ENCODE measurements at places on chromosomes 2 and 18.

DNA sequence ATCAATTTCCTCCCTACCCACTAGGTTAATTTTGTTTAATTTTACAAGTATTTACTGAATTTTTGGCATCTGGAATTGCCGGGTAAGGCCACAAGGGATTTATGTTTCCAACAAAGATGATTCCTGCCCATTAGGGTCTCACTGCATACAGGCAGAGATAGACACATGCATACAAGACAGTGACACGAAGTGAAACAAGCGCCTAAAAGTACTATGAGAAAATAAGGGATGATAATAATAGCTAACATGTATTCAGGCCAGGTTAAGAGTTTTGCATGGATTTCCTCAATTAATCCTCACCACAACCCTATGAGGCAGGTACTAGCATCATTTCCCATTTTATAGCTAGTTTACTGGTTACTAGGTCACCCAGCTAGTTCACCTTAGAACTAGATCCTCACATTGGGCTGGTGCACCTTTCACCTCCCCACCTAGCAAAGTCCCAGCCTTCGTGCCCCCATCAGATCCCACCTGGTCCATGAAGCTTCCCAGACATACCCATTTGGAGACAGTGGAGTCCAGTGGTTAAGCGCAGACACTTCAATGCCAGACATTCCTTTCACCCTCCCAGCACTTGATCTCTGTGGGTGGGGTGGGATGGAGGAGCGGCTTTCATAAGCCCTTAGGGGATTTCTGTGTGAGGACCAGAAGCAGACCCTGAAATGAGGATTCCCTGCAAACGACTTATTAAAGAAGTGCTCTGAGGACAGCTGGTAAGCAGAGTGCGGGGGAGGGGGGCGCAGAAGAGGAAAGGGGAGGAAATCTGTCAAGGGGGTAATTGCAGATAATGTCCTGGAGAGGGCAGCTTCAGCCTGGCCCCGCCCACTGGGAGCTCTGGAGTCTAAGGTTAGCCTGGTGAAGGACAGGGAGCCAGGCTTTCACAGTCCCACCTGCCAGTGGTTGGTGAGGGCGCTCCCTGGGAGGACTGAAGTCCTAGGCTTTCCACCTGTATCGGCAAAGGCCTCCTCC, 5.8 kb upstream of the DGUOK start:
- DNase-seq: peak; percentile 47

- DNase-seq: no peak
Observed at GRCh38 chr18:36851202-36851590, 22.3 kb downstream of the KIAA1328 start.

GRCh38 chr18:75730249-75730648, 302.7 kb upstream of the SMIM21 start:
- DNase-seq: no peak

DNA sequence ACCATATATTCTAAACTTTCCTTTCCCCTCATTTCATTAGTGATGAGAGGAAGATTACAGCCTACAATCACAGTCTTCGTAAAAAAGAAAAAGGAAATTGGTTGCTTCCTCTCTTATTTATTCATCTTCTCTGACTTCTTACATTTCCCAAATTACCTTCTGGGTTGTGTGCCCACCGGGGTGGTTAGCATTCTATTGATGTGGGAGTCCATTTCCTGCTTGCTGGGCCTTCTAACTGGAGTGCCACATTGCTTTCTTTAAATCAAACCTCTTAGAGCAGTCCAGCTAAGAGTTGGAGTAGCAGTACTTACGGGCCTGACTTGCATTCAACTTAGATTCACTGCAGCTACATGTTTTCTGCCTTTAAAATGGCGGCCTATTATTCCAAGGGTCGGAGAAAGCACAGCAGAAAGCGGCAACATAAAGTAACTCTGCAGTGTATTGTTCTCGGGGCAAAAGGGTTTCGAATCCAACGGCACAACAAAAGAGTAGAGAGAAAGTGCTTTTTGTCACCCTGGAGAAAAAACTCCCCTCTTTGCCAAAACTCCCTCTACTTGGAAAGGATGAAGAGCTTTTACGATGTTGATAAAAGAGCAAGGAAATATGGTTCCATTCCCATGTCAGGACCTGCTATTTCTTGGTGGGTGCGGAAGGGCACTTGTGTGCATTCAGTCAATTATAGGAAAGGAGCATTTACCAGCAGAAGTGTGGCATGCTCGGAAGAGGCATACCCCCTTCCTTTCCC, 110.6 kb upstream of the DLX2 start:
- no peak for DNase-seq

- peak; percentile 50 for DNase-seq
Observed at GRCh38 chr2:147989809-147990403, 30.6 kb downstream of the ORC4 start.

DNA sequence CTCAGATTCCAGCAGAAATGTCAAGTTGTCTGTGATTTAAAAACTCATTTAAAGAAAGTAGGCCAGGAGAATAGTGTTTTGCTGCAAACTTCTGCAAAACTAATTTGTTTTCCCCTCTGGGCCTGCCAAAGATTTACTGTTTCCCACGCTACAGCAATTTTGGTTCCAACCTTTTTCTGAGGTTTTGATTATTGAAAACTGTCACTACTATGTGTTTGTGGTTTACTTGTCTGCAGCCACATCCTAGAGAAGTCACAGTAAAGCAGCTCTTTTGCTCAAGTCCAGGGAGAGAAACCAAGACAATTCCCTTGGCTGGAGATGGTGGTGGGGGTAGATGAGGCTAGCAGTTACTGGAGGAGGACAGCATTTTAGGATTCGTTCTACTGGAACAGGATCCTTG, 12.8 kb downstream of the IL1R2 start:
- no peak for DNase-seq

DNA sequence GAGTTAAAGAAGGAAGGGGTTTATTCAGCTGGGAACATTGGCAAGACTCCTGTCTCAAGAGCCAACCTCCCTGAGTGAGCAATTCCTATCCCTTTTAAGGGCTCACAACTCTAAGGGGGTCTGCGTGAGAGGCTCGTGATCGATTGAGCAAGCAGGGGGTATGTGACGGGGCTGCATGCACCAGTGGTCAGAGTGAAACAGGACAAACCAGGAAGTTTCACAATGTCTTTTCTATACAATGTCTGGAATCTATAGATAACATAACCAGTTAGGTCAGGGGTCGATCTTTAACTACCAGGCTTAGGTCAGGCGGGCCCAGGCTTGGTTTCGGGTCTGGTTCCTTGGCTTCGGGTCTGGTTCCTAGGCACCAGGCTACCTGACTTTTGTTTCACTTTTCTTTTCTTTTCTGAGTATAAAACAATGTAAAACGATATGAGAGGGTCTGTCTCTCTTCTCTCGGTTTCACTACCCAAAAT, 30.1 kb upstream of the LIPG start:
- DNase-seq: peak; percentile 52

GRCh38 chr2:209933499-209934483, 68.6 kb upstream of the RPE start:
- no peak for DNase-seq
